ENCODE measurements at places on chromosomes 12 and 14. TPM values are rescaled to one million over a fixed set of nuclear protein-coding genes. Genes with fewer than 3 reads are reported as not detected.

The OVCH1 gene
- total RNA-seq, result not detected

The RIMKLB gene
- total RNA-seq, result 89.1 TPM

GRCh38 chr14:91985521-91986255 lies 38.2 kb upstream of the FBLN5 start:
- H3K36me3 ChIP-seq, result no peaks in the 10 kb centered on the region
- no peaks in the 10 kb centered on the region for H3K27me3 ChIP-seq
- H3K4me1 ChIP-seq, result no peaks in the 10 kb centered on the region
- no peak overlapping the region for H3K4me3 ChIP-seq
- no peak overlapping the region for H3K27ac ChIP-seq

GRCh38 chr12:97751704-97752103 lies 289.1 kb downstream of the RMST start:
- no peak for DNase-seq
- H3K4me1 ChIP-seq, result no peaks in the 10 kb centered on the region
- H3K4me3 ChIP-seq, result no peak overlapping the region
- no peak overlapping the region for H3K27ac ChIP-seq
- no peaks in the 10 kb centered on the region for H3K36me3 ChIP-seq

DNA sequence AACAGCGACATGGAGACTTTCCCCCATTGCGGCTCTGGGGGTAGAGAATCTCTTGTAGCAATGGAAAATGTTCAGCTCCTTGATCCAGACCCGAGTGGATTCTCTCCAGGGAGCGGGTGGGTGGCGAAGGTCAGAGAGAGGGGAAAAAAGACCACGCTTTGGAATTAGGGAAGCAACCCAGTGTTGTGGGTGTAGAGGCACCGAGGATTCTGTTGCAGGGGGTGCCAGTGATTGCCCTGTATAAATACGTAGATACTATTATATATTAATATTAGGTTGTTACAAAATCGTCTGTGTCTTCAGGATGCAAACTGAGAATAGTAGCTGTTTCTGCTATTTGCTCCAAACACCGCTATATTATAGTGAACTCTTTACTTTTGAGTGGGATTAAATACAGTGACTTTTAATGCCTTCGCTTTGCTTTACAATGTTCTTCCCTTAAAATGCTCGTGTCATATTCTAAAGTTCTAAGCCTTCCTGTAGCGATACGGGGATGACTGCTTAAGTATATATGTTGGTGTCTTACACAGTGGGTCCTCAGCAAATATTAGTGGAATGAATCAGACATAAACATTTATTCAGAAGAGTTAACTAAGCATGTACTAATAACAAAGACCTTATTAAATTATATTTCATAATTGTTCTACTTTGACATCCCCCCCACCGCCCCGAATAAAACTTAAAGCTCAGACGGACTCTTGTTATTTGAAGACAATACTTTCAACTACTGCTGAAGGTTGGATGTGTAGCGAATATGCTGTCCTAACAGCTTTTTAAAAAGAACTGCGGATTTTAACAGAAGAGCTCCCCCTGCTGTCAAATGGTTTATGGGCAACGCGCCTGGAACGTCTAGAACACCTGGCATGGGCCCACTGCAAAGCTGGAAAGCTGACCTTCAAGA lies 136.4 kb upstream of the KRAS start:
- H3K4me3 ChIP-seq, result peak overlapping the region; percentile 71
- peak; percentile 77 for DNase-seq
- no peaks in the 10 kb centered on the region for H3K36me3 ChIP-seq
- peak overlapping the region; percentile 88 for H3K27ac ChIP-seq
- H3K4me1 ChIP-seq, result no peaks in the 10 kb centered on the region

GRCh38 chr12:50097952-50098351 lies 5.9 kb upstream of the GPD1 start:
- H3K27me3 ChIP-seq, result no peaks in the 10 kb centered on the region
- H3K27ac ChIP-seq, result no peak overlapping the region
- peaks cover 75% of the 10 kb centered on the region for H3K36me3 ChIP-seq
